ENCODE measurements at places on chromosomes 13 and 19.

GRCh38 chr19:22612316-22612715 lies 21.8 kb upstream of the ZNF492 start:
- no peak for DNase-seq

DNA sequence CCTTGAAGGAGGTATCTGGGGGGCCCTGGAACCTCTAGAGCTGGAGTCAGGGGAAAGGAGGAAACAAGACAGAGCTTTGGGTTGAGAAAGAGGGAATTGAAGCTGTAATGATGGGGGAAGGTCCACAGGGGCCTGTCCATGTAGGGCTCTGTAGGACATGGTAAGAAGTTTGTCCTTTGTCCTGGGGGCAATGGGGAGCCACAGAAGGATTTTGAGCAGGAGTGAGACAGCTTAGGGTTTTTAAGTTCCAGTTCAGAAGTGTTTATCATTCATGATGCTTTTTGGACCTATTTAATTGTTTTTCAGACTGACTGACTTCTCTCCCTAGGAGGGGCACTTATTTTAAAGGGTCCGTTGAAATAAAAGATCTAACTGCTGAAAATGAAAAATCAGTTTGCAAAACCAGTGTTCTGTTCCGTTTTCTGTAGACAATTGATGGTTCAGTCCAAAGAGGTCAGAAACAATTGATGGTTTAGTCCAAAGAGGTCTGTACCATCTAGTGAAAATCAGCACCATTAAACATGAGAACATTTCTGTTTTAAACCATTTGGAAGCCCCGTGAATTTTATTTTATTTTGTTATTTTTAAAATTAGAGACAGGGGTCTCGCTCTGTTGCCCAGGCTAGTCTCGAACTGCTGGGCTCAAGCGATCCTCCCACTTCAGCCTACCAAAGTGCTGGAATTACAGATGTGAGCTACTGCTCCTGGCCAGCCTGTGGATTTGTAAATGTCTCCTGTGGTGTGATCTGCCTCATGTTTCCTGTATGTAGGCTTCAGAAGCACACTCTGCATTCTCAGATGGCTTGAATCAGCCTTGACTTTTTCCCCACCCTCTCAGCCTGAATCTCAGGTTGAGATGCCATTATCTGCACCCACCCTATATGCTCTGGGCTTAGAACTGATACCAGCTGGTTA lies 8.4 kb downstream of the PLD3 start:
- DNase-seq: no peak

DNA sequence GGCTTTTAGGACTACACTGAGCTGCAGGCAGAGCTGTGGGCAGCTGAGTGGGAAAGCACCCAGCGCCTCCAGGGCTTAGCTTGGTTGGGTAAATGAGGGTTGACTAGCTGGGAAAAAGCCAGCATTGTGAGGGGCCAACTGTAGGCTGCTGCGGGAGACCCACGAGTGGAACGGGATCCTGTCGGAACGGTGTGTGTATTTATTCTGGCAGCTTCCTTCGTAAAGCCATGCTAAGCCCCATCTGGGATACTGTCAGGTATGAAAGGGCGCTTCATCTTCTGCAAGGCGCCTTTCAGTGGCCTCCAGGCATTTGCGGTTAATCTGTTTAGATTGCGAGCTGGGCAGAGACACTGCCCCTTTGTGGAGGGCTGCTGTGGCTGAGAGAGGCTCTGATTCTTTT lies 39.5 kb upstream of the CNMD start:
- DNase-seq: peak; percentile 89

GRCh38 chr19:1087813-1088415 lies 7.3 kb downstream of the POLR2E start:
- no peak for DNase-seq

- DNase-seq: no peak
Measured at GRCh38 chr19:1383017-1383311, 743 bp upstream of the NDUFS7 start.

DNA sequence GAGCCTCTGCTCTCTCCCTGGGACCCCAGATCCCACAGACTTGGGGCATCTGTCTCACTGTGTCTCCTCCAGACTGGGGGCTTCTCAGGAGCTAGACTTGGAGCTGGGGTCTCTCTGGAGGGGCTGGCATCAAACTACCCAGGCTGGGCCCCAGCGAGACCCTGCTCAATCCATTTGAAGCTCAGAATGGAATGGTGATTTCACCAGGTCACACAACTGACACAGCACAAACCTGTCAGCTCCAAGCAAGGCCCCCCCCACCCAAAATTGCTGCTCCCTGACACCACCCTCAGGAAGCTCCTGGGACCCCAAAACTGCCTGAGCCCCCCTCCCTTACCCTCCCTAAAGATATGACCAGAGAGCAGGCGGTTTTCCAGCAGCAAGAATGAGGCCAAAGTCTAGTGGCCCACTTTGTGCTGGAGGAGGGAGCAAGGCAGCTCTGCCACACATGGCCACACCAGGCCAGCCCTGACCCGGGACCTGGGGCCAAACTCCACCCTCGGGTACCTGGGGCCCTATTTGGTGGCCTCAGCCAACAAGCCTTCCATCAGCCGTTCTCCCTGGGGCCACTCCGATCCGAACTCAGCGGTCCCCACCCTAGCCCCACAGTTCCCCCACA lies 2.4 kb downstream of the NR2F6 start:
- no peak for DNase-seq

DNA sequence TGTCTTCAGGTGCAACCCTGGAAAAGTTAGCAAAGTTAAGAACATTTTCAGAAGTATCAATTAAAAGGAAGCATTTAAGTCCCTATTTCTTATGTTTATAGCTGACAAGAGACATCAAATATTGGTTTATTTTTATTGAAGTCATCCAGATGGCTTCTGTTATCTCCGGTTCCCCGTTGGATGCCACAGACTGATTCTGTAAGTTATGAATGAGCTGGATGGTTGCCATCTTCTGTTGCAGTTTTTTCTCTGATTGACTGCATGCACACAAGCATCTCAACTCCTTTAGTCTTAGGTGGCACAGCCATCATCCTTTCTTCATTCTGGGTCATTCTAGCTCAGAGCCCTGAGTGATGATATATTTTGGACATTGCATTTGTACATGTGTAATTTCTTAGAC lies 10.6 kb upstream of the OXGR1 start:
- DNase-seq: no peak

- DNase-seq: no peak
Measured at GRCh38 chr19:31801611-31802010, 452.4 kb upstream of the TSHZ3 start.

DNA sequence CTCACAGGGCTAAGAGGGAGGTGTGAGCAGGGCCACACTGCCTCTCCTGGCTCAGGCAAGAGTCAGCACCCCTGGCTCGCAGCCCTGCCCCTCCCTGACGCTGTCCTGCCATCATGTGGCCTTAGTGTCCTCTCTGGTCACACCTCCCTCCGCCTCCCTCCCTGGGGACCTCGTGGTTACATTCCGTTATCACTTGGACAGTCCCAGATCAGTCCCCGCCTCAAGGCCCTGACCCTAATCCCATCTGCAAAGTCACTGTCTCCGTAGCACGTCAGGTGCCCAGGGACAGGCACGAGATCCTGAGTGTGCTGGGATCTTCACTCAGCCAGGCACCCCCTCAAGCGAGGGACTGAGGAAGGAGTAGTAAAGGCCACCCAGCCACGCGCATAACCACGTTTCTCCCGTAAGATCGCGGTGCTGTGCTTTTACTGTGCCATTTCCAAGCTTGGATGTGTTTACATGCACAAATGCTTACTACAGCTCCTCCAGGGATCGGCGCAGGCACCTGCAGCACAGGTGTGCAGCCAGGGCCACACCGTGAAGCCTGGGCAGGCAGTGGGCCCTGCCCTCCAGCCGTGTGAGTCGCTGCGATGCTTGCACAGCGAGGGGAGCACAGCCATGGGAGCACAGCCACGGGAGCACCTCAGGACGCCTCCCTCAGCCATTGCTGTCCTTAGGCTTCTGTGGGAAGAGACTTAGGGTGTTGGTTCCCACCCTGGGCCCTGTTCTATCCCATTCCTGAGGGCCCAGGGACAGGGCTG lies 10.7 kb upstream of the TMEM255B start:
- DNase-seq: no peak

DNA sequence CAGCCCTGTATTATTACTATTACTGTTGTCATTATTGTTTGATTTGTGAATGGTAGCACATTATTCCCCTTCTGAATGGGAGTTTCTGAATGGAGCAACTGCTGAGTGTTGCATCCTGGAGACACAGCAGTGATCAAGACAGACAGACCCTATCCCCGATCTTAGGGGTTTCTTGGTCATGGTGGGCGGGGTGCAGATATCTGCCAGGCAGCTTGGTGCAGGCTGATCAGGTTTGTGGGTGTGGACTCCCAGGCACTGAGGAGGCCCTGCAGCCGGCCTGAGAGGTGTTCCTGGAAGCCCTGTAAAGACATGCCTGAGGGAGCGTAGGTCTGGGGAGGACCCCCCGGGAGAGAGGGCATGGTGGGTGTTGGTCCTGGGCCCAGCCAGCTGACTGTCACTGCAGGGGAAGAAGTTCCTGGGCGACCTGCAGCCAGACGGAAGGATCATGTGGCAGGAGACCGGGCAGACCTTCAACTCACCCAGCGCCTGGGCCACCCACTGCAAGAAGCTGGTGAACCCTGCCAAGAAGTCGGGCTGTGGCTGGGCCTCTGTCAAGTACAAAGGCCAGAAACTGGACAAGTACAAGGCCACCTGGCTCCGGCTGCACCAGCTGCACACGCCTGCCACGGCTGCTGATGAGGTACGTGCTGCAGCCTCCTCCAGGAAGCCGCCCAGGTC lies 2.1 kb downstream of the MPND start:
- DNase-seq: no peak

DNA sequence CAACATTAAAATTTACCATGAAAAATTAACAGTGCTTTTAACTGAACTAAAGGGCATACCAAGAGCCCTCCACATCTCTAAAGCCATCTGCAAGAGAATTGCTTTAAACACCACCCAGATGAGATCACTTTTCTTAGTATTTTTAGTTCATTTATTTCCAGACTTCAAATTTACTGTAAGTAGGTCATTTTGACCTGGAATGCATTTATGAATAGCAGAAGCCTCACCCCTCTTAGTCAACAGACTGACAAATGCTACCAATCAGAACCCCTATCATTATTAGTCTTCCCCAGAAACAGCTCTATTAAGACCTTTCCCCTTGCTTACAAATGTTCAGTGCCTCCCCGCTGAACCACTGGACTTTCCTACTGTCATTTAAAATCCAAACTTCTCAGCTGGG lies 27.3 kb downstream of the RUBCNL start:
- no peak for DNase-seq

DNA sequence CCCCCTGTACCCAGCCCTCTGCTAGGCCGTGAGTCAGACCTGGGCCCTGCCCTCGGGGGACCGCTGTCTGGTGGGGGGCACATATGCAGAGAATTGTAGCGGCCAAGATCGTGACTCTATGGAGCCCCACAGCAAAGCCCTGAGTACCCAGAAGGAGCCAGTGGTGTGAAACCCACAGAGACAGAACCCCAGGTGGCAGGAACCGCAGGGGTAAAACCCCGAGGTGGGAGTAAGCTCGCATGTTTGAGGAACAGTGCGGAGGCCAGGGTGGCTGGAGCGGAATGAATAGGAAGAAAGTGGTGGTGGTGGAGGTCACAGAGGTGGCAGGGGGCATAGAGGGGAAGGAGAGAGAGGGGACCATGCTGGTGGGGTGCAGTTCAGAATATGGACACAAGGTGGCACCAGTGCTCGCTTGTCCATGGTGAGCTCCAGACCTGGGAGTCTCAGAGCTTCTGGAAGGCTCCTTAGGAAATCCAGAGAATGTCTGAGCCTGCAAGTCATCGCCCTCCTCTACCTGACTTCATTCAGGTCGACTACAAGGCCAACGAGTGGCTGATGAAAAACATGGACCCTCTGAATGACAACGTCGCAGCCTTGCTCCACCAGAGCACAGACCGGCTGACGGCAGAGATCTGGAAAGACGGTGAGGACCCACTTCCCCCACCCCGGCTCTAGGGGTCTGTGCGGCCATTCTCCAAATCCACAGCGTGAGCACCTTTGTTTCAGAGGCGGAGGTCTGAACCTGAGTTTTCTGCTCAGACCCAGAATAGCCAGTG lies 48.9 kb downstream of the MYH14 start:
- DNase-seq: no peak

GRCh38 chr13:66879988-66880387 lies 350.1 kb downstream of the PCDH9 start:
- no peak for DNase-seq

- DNase-seq: no peak
Measured at GRCh38 chr19:5580161-5580571, 12.4 kb upstream of the TINCR start.

DNA sequence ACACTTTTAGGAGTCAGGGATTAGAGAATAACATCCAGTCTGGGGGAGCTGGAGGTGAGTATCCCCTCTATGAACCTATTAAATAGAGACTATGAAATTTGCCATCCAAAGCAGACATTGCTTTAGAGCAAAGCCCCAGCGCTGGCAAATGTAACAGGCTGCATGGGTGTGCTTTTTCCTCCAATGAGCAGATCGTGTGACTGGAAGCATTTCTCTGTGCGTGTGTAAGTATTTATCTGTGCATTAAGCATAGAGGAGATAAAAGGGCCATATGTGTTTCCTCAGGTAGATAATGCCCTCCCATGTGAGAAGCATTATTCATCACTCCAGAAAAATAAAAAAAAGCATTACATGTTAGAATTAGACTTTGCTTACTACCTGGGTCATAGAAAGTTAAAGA lies 924 bp downstream of the TNFSF13B start:
- DNase-seq: no peak

GRCh38 chr19:50434525-50434924 lies 1.8 kb downstream of the MYBPC2 start:
- DNase-seq: no peak

DNA sequence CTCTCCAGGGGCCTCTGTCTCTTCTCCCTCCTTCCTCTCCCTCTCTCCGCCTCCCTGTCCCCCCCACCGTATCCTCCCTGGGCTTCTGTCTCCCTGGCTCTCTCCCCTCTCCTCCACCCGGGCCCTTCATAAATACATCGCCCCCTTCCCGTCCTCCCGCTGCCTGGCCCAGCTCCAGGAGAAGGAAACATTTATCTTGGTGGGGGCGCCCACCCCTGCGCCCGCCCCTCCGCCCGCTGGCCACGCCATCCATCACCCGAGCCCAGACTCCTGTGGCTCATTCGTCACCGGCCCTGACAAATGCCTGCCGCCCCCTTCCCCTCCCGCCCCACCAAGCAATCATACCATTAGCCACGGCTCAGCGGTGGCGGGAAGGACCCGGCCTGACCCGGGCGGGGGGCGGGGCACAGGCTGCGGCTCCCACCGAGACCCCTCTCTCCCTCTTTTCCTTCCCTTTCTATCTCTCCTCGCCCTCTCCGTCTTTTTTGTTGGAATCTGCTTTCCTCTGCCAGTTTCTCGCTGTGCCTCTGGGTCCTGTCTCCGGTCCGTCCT lies 2.6 kb upstream of the MEIS3 start:
- no peak for DNase-seq

GRCh38 chr19:33350538-33351309 lies 22.8 kb upstream of the CEBPG start:
- DNase-seq: peak; percentile 68

- no peak for DNase-seq
Measured at GRCh38 chr13:60211548-60211947, 47.8 kb upstream of the DIAPH3 start.

- no peak for DNase-seq
Measured at GRCh38 chr13:67855741-67856238, 625.7 kb upstream of the PCDH9 start.

- DNase-seq: no peak
Measured at GRCh38 chr13:44292545-44292944, 81.1 kb upstream of the SERP2 start.

All from COLO829 (cell line).